ENCODE measurements at places on chromosomes 7 and 10. TPM values are rescaled to one million over a fixed set of nuclear protein-coding genes. Genes with fewer than 3 reads are reported as not detected.
A peak's percentile ranks its signal among the peaks of the same experiment; 100 is the strongest.

GRCh38 chr10:31599626-31600504, 280.8 kb downstream of the ZEB1 start:
- DNase-seq, result no peak

DNA sequence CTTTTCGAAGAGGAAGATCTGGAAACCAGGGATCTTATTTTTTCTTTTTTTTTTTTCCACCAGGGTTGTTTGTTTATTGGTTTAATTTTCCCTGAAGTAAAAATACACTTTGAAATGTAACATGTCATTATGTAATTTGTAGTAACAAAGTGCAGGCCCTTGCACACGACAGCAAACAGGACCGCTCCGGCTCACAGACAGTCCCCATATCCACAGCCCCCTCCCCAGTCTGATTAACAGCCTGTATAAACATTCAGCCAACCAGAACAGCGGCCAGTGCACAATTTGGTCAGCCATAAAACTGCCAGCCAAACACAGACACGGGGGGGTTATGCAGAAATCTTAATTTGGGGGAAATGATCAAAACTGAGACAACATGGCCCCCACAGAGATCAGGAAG, 431.6 kb upstream of the NPVF start:
- peak; percentile 49 for DNase-seq

- DNase-seq, result no peak
Measured at GRCh38 chr7:94635687-94636086, 20.2 kb downstream of the SGCE start.

- no peak for DNase-seq
Measured at GRCh38 chr10:129744134-129745111, 219.7 kb downstream of the EBF3 start.

- no peak for DNase-seq
Measured at GRCh38 chr7:88399696-88400240, 93.1 kb upstream of the STEAP4 start.

DNA sequence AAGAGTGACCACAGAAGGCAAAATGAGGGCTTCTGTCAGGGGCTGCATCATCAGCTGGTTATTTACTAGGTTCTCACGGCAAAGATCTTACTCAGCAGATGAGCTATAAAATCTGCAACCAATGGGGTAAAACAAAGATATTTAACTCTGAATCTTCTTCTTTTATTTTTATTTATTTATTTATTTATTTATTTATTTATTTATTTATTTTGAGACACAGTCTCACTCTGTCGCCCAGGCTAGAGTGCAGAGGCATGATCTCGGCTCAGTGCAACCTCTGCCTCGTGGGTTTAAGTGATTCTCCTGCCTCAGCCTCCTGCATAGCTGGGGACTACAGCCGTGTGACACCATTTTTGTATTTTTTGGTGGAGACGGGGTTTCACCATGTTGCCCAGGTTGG, 11.3 kb downstream of the C10orf143 start:
- no peak for DNase-seq

- DNase-seq, result no peak
Measured at GRCh38 chr10:116947841-116948529, 57.0 kb downstream of the SHTN1 start.

- DNase-seq, result no peak
Measured at GRCh38 chr7:131583430-131583829, 27.0 kb upstream of the PODXL start.

DNA sequence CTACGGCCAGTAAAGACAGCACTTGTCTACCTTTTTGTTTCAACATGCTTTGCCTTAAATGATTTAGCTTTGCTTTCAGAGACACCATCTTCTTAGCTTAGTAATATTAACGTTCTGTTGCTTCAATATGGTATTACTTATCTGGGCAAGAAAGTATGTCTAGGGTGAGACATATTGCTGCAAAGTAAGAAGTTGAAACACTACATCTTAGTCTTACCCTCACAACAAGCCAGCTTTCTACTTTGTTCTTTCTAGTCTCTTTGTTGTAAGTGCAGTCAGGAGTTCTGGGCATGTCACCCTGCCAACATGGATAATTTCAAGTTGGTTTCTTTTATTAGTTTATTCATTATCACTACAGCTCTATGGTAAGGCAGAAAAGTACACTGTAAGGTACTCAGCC, 122.7 kb upstream of the DNAJB12 start:
- DNase-seq, result no peak

DNA sequence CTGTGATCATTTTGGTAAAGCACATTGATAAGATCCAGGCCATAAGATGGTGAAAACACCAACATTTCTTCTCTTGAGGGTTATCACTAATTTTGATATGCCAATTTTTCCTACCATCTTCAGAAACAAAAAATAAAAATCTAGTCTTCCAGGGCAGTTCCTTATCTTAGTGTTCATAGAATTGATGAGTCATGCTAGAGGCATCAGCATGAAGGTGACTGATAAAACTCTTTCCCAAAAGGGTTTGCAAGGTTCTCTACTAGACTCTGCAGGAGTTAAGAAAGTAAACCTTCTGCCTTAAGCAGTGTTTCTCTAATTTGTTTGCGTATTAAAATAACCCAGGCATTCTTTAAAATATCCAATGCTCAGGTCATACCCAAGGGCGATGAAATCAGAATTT, 483.1 kb upstream of the CNTNAP2 start:
- no peak for DNase-seq

GRCh38 chr7:24572016-24572392, 1.2 kb upstream of the PALS2 start:
- DNase-seq, result no peak

GRCh38 chr7:106163257-106163656, 51.1 kb upstream of the SYPL1 start:
- no peak for DNase-seq

- DNase-seq, result no peak
Measured at GRCh38 chr7:6416516-6417145, 31.1 kb downstream of the DAGLB start.

DNA sequence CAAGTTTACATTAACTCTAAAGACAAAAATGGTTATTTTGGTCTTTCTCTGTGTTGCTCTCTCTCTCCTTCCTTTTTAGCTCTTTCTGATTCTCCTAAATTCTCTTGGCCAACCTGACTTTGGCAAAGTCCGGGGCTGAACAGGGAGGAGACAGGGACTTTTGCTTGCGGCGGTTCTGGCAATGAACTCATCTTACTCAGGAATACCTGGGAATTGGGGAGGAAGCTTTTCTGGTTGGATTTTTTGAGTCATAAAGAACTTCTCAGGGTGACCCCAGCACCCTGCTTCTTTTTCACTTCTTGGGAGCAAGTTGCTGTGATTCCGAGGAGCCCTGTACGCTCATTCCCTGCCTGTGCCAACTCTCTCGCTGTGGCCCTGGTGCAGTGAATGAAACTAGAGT, 16.0 kb downstream of the GATA3 start:
- DNase-seq, result no peak

DNA sequence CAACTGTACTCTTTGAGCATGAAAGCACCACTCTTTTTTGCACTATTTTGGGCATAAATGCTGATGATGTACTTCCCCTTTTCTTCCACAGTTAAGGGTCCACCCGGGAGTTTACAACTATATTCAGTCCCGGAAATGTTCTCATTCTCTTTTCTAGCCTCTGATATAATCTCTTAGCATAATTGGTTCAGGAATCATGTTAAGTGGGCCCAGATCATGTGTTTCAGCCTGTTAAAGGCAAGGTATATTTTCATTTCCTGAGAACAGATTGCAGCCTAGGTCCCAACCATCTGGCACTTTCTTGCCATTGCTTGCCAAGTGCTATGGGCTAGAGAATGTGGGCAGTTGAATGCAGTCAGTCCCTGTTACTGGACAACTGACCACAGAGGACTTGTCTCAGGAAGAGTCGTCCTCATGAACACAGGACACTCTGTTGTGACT, 111.4 kb upstream of the GLCCI1 start:
- no peak for DNase-seq

GRCh38 chr7:134691546-134692343, 45.1 kb downstream of the BPGM start:
- no peak for DNase-seq

DNA sequence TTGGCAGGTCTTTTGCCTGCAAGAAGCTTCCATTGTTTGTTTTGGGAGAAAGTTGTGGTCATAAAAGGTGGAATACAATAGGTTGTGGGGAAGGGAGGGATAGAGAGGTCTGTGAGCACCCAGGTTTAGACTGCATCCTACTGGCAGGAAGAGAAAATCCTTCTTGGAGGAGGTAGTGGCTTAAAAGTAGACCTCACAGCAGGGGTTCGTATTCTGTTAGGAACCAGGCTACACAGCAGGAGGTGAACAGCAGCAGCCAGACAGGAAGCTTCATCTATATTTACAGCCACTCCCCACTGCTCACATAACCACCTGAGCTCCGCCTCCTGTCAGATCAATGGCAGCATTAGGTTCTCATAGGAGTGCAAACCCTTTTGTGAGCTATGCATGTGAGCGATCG, 245.3 kb downstream of the NSUN6 start:
- DNase-seq, result no peak

DNA sequence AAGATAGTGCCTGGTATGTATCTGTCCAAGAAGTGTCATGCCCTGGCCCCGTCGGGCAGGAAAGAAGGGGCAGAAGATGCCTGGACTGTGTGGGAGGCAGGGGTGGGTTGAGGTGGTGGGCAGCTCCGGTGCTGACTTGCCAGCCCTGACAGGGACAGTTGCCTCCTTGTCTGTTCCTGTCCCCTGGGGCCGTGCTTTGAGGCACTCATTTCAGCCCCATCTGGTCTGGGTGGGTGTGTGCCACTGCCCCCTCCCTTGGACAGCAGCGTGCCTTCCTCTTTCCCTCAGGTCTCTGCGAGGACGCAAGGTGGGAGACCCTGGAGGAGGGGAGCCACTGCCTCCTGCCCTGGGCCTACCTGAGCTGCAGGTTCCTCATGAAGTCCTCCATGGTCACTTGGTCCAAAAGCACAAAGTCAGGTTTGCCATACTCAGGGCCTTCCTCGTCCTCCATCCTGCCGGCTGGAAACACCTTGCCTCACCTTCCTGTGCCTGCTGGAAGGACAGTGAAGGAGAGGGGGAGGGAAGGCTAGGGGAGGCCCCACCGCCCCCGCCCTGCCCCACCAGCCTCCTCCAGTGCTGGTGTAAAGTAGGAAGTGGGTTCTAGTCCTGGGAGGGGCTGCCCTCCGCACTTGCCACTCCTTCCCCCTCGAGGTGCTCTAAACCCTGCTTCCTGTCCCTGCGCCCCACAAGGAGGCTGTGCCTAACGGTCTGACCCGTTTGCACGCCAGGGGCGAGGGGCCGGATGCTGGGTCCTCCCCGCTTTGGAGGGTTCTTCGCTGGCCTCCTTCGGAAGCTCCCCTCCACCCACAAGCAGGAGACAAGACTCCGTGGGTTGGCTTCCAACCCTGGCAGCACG, at the start of gene MYO1G:
Gene MYO1G, minus strand, starts transcription at position 505 of the 856 bp plus-strand sequence. Its CDS starts 54 bp downstream, at position 451.
- no peak for DNase-seq

- no peak for DNase-seq
Measured at GRCh38 chr10:34766266-34766600, 48.9 kb downstream of the PARD3 start.

GRCh38 chr10:119457966-119458766, 84.4 kb downstream of the RGS10 start:
- no peak for DNase-seq

GRCh38 chr7:18471476-18472160, 23.9 kb upstream of the HDAC9 start:
- DNase-seq, result no peak

DNA sequence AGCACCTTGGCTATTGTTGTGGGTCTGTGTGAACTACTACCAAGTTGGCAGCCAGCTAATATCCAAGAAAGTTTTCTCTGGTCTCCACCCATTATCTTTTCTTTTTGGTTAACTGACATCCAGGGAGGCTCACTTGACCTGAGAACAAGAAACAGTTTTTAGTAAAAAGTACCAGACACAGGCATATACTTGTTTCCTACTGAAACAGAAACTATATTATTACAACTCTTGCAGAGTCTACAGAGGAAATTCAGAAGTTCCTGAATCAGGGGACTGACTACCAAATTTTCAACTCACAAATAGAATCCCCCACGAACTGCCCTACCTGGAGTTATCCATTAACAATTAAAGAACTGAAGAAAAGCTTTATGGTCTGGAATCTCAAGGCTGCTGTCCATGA, 168.9 kb downstream of the KCND2 start:
- no peak for DNase-seq

DNA sequence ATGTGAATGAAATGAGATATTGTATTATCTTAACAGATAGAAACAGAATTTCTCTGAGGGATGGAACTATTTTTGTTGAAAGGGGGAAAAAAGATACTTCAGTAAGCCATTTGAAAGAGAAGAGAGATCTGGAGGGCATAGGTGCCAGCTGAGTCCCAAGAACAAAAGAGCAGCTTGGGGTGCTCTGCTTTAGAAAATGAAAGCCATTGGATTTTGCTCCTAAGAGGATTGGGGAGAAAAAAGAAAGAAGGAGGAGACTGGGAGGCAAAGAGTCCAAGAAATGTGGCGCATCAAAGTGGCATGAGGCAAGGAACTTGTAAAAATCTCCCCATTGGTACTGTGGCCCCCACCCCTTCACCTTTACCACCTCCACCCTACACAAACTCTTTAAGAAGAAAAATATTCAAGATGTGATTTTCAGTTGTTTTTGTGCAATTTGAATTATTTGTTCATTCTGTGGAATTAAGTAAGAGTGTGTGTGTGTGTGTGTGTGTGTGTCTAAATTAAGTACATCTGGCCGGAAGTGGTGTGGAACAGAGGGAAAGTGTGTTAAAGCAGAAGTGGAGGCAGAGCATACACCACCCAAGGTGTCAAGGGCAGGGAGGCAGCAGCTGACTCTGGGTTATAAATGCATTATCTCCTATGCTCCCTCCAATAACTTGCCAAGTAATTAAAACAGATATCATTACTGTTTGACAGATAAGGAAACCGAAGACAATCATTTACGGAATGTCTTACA, 9.9 kb upstream of the GNAI1 start:
- no peak for DNase-seq

DNA sequence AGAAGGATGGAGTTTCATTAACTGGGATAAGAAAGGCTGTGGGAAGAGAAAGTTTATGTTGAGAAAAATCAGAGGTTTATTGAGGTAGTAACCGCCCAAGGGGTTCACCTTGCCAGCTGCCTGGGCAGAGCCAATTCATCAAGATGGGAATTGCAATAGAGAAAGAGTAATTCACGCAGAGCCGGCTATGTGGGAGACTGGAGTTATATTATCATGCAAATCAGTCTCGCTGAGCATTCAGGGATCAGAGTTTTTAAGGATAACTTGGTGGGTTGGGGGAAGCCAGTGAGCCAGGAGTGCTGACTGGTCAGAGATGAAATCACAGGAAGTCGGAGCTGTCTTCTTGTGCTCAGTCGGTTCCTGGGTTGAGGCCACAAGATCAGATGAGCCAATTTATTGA, 70.6 kb downstream of the MALRD1 start:
- no peak for DNase-seq

MYH16 gene
- polyA plus RNA-seq, result 0.03 TPM

EZH2 gene
- polyA plus RNA-seq, result 31.4 TPM

FAM13C gene
- polyA plus RNA-seq, result 9.2 TPM

SPDYE6 gene
- 0.16 TPM for polyA plus RNA-seq

SPDYE11 gene
- 0.32 TPM for polyA plus RNA-seq

C10orf67 gene
- 1.9 TPM for polyA plus RNA-seq

OPALIN gene
- polyA plus RNA-seq, result not detected

ELN gene
- polyA plus RNA-seq, result 549 TPM

UNCX gene
- 17.3 TPM for polyA plus RNA-seq

ADAP1 gene
- polyA plus RNA-seq, result 15.2 TPM

SLC13A1 gene
- polyA plus RNA-seq, result 21.4 TPM

MOGAT3 gene
- polyA plus RNA-seq, result 1.4 TPM

All from left renal pelvis (tissue), 4 donors.